ENCODE measurements at places on chromosomes 1 and 21.

- no peak for DNase-seq
Measured at GRCh38 chr1:216531263-216532239, 108.3 kb upstream of the USH2A start.

DNA sequence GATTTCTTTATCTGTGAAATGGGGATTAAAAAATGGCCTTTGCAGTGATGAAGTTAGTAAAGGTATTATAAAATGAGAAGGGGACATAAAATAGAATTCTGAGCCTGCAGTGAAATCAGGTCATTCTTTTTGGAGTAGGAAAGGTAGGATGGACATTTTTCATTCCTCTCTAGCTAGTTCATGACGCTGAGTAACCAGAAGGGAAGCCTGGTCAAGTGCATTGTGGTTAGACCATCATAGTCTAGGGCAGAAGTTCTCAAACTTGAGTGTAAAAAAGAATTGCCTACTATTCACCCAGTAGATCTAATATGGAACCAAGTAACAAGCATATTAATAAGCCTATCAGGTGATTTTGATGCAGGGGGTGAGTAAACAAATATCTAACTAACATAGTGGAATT is 50.8 kb downstream of the TGFB2 start:
- DNase-seq, result no peak

DNA sequence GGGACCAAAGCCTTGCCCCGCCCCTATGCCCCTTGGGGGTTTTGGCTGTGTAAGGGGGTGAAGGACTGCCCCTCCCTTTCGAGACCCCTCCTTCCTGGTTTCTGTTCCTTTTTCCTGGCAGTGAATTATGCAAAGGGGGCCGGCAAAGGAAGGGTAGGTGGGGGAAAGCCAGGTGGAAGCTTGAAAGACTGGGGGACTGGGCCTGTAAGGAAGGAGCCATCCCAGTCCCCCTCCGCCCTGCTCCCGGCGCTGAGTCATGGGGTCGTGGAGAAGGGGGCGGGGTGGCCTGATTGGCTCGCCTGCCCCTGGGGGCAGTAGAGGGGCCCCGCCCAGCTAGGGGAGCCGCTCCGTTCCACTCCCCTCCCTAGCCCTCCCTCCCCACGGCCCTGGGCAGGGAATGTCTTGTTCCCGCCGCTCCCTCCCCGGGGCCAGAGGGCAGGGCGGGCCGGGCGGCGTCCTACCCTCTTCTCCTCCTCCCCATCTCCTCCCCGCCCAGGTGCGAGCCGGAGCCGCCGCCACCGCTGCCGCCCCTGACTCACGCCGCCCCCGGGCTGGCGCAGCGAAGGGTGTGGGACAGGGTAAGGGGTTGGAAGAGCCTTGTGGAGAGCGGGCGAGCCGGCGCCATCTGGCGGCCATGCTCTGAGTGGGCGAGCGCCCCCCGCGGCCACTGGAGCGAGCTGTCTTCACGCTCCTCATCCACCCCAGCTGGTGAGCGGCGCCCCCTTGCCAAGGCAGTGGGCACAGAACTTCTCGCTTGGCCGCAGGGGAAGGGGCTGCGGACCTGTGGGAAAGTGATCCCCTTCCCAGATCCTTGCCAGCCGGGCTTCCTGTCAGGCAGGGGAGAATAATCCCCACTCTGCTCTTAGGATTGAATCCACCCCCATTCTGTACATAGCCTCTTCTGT is 14.7 kb downstream of the ZBTB7B start:
- DNase-seq, result peak; percentile 89

DNA sequence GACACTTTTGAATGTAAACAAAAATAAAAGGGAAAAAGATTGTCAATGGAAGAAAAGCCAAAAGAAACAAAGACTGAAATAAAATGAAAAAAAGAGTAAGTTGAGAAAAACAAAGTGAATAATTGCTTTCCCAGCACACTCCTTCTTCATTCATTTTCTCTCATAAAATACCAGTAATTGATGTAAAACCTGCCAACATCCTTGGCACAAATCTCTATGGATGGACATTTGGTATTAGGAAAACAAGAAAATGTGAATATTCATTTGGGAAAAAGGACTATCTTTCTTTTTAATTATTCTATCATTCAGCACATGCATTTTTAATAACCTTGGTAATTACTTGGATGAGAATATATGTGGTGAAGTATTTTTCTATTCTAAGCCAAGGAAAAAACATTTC is 204.4 kb upstream of the TNR start:
- DNase-seq, result no peak

DNA sequence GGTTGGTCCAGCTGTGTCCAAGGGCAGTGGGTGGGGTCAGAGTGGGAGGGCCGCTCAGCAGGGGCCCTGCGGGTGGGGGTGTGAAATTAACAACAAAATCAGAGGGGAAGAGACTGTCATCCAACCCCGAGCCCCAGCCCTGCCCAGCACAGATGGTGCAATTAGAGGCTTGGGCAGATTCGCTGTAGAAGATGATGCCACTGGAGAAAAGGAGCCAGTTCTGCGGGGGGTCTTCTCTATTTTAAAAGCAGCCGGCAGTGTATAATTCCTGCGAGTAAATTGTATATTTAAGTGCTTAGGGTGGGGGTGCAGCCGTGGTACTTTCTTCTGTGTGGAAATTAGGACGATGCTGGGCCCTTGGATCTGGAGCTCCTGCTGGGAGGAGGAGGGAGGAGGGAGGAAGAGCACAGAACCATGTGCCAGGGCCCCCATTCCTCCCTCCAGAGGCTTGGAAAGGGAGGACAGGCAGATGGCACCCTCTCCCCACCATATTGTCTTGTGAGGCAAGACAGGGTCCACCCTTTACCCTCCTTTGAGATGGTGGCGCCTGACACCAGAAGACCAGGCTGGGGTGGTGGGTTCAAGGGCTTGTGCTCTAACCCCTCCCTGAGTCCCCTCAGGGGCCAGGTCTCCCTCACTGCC is 89.2 kb downstream of the ACTL8 start:
- no peak for DNase-seq

DNA sequence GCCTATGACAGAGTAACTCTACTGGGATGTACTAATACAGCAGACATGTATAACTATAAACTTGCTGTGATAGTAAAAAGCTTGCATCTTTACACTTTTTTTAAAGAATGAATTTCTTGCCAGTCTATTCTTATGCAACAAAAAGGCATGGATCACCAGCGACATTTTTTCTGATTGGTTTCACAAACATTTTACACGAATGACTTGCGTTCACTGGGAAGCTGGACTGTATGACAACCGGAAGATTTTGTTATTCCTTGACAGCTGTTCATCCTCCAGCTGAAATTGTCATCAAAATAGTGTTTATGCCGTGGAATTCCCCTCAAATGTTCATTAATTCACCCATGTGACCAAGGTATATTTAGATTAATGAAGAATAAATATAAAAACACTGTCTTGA is 131.0 kb downstream of the XPR1 start:
- DNase-seq, result no peak

GRCh38 chr1:199287647-199288046 is 648.8 kb downstream of the PTPRC start:
- DNase-seq, result no peak

- no peak for DNase-seq
Measured at GRCh38 chr1:165890684-165891083, 63.3 kb downstream of the UCK2 start.

GRCh38 chr1:161994175-161994668 is 29.4 kb downstream of the OLFML2B start:
- DNase-seq, result no peak

DNA sequence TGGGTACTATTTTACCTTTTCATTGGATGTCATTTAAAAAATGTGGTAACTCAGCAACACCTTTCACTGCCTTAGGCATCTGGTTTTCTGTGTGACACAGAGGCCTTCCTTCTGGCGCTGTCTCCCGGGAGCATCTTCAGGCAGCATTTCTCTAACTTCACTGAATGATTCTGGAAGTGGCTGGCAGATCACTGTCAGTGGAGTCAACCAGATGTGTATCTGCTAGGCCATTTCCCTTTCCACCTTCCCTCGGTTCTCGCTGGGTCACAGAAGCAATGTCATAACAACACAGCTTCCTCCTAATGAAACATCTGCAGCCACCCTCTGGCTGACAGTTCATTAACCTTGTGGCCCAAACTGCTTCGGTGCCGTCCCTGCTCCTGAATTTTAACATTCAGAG is 137.8 kb downstream of the KIF26B start:
- DNase-seq, result no peak

DNA sequence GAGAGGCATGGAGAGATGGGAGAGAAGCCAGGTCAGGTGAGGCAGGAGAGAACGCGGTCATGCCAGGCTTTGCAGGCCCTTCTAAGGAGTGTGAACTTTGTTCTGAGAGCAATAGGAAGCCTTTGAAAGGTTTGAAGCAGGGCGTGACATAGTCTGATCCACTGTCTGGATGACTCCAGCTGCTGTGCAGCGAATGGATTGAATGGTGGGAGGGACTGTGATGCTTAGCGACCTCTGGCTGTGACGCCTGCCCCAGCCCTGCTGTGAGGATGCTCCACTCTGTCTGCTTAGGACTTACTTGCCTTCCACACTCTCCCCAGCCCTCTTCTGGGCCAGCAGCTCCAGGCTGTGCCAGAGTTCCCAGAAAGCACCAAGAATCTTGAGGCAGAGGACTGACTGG is 41.8 kb upstream of the POU3F1 start:
- DNase-seq, result no peak

DNA sequence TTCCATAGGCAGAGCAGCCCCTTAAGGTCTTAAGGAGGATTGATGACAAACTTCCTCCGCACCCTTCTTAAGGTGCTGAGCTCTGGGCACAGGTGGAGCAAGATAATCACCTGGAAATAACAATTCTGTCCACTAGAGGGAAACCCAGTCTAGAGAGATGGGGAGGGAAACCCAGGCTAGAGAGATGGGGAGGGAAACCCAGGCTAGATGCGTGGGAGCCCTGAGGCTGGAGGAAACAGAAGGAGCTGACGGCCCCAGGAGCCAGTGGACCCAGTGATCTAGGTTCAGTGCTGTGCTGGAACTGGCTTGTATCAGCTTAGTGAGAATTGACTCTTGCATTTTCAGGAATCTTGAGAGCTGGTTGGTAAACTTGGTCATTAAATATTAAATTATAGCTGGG is 17.8 kb upstream of the MYCL start:
- peak; percentile 51 for DNase-seq

DNA sequence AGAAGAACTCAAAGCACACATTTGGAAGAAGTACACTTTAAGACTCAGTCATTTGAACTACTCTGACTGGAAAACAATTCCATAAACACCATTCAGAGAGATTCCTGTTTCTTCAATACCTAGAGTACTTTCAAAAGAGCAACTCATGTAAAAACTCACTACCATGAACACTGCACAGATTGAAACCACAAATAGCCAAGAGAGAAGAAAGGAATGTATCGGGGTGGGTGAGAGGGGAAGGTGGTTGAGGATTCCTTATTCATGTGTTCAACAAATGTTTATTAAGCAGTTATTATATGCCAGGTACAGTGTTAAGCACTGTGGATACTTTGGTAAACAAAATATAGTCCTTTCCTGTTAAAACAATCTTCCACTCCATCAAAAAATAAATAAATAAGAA is 64.7 kb downstream of the NRIP1 start:
- no peak for DNase-seq

GRCh38 chr1:169022648-169023047 is 83.8 kb upstream of the ATP1B1 start:
- no peak for DNase-seq
